Activated CD4-positive, alpha-beta T cell treated with anti-CD3 and anti-CD28 coated beads, Interleukin-2, amount 50 U/mL, for 48 hours (primary cell): ENCODE measurements at places on chromosomes 3 and 15.

DNA sequence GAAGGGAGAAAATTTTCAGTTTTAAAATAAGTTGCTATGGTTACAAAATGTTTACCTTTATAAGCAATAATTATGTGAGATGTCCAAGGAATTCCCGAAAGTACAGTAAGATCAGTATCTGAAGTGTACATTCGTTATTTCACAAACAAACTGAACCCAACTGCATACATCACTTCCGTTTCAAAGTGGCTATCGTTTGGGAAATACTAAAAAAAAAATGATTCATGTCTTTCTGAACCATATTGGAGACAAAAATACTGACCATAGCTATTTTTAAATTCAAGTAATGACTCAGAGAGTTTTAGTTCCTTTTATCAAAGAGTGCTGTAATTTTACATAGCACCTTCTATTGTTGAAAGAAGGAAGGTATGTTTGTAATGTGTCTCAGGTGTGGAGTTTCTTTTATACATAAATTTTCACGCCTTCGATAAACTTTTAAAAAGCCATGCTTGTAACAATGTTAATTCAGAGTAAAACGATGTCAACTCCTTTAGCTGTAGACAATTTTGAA lies 8.0 kb upstream of the ANKRD28 start:
- no peak for DNase-seq

- DNase-seq = no peak
These were observed 553.4 kb downstream of the ZIC1 start for GRCh38 chr3:147962408-147963164.

- no peak for DNase-seq
These were observed 44.6 kb upstream of the P3H2 start for GRCh38 chr3:190165253-190165652.

- DNase-seq = no peak
These were observed 3.9 kb upstream of the TGM4 start for GRCh38 chr3:44870375-44871061.
